BJ (cell line): ENCODE measurements at places on chromosomes 16 and 17.
A peak's percentile ranks its signal among the peaks of the same experiment; 100 is the strongest.

DNA sequence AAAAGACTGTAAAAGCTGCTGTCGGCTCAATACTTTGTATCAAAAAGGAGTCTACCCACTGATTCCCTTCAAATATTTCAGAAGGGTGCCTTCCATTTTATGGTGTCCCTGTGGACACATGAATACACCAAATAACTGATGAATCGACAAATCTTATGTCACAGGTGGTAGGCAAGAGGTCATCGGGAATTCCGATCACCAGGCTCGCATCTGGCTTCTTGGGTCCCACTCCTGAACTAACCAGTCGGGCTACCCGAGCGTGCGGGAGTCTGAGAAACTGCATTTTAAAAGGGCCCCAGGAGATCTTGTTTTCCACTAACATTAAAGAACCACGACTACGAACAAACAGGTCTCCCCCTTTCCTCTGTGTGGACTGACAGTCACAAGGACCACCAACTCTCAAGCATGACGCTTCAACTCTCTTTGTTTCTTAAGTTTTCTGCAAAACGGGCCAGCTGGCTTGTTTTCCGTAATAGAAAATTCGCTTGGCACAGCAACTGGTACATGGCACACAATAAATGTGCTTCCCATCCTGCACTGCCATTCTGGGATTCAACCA, 873 bp downstream of the PSME3IP1 start:
- DNase-seq = no peak

GRCh38 chr17:56786989-56787482, 46.7 kb downstream of the C17orf67 start:
- peak; percentile 94 for DNase-seq

DNA sequence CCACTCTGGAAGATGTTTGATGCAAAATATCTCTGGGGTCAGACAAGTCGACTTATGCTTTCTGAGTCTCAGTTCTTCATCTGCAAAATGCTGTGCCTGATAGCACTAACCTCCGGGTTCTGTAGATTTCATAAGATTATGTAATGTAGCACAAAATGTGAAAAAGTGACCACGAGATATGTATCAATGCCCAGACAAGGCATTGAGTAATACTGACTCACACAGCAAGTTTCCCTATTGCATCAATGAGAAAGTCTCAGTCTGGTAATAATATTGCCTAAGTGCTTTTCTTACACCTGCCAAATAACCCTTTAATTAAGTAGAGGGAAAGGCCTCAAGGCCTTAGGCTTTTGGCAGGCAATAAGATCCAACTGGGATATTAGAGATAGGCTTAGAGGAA, 41.4 kb upstream of the MMP2 start:
- peak; percentile 9 for DNase-seq

- no peak for DNase-seq
Measured at GRCh38 chr17:60039114-60039846, 39.4 kb downstream of the HEATR6 start.

DNA sequence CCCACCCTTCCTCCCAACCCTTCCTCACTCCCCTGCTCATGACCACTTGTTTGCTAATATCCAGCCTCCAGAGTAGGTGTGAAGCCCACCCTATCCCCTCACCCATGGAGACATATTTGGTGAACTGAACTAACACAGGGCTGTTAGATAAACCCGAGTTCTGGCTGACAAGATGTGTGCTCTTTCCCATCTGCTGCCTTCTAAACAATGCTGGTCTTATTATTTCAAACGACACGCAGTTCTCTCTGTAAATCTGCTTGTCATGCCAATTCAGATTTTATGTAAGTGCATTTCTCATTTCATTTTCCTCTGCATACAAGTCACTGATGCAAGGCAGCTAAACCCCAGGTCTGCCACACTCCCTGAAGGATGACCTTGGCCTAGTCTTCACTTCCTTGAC, 343.0 kb upstream of the CDH5 start:
- DNase-seq = no peak

DNA sequence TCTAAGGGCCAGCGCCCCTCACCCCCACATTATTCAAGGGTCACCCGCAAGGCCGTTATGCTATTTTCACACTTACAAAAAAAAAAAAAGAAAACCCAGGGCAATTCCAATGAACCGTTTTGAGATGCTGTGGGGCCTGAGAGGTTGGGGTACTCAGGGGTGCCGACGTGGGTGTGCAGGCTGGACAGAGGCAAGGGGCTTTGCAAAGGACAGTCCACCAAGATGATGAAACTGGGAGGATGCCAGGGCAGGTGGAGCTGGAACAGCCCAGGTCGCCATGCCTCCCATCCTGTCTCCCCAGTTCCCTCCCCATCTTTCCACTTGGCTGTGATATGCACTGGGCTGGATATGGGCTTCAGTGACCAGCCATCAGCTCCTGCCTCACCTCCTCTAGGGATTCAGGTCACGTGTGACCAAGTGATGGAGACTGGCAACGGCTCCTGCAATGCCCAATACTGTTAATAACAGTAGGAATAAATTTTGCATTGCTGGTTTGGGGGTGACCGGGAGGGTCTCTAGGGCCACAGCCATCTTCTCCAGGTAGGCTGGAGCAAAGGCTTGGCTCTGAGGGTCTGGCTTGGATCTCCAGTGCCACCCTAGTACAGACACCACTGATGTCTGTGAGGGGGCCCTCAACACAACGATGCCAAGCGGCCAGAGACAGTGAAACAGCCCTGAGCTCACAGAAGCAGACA, 151.3 kb upstream of the TNRC6C start:
- DNase-seq = no peak

- DNase-seq = no peak
Measured at GRCh38 chr16:69108064-69108904, 2.8 kb downstream of the HAS3 start.

DNA sequence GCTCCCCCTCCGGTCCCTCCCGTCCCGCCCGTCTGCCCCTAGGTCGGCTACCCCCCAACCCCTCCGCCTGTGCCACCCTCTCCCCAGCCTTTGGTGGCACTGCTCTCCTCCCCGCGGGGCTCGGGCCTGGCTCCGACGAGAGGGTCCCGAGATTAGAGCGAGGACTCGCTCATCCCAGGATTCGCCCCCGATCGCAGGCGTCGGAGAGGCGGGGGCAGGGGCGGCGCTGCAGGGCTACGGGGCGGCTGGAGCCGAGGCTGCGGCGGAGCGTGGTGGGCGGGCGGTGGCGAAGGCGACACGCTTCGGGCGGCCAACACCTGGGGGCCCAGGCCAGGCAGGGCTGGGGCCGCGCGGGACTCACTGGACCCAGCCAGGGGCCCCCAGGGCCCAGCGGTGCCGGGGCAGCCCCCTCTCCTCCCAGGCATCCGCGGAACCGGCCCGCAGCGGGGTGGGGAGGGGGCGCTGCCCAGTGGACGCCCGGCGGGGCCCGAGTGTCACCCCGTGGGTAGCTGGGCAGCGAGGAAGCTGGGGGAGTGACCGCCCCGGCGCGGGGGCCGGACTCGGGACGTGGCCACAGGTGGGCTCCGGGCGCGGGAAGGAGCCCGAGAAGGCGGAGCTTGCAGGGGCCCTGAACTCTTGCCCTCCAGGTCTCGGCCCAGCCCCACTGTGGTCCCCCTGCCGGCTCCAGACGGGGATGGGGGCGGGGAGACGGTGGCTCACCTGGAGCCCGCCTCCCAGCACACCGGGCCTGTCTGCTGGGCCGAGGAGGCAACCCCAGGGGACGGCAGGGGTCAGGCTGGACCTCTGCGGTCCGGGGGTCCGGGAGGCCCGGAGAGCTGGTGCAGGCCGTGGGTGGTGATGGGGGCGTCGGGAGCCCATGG, 1.5 kb downstream of the MGAT5B start:
- DNase-seq = no peak

DNA sequence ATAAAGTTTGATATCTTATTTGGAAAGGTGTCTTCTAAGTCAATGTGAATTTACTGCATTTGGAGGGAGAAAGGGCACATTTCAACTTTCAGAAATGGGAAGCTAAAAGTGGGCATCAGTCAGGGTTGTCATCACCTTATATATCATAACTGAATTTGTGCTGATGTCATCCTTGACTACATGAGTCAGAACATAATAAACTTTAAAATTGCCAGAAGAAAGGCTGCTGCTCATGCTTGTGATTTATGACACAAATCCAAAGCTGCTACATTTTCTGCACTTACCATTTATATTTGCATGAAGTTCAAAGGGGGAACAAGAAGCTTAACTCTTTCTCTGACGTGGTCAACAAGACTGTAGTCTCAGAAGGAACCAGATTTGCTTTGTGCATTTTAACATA, 196.6 kb downstream of the UTP18 start:
- no peak for DNase-seq

GRCh38 chr16:49825041-49825440, 30.9 kb downstream of the ZNF423 start:
- DNase-seq = no peak
